ENCODE measurements at places on chromosomes 11 and 22. TPM values are rescaled to one million over a fixed set of nuclear protein-coding genes. Genes with fewer than 3 reads are reported as not detected.

GRCh38 chr22:35191412-35191811, 65.9 kb upstream of the HMGXB4 start:
- DNase-seq: peak; percentile 24

Gene RRAS2
- total RNA-seq: 72.7 TPM

DNA sequence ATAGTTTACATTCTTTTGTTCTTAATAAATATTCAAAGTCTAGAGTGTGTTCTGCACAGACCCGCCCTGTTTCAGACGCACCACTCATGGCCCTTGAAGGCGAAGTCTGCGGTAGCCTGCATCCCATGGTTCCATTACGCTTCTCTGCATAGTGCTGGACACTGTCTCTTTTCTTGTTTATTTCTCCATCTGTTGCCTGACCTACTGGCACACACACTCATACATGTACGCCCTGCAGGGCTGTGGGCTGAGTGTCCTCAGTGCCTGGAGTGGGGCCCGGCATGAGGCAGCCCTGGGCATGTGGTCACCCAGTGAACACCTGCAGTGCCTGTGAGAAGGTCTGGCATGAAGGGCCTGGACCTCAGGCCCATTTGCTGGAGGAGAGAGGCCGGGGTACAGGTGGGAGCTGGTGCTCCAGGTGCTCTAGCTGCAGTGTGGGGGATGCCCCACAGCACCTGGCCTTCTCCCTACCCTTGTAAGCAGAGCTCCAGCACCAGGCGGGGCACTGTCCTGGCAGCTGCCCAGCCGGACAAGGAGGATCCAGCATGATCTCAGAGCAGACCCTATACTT, 404.1 kb downstream of the TBC1D22A start:
- peak; percentile 75 for DNase-seq

Gene HTR3B
- total RNA-seq: not detected

GRCh38 chr11:14924318-14924717, 32.3 kb upstream of the CYP2R1 start:
- DNase-seq: no peak

Gene ESAM
- total RNA-seq: 84.0 TPM

Gene FBLN1
- total RNA-seq: 224 TPM

DNA sequence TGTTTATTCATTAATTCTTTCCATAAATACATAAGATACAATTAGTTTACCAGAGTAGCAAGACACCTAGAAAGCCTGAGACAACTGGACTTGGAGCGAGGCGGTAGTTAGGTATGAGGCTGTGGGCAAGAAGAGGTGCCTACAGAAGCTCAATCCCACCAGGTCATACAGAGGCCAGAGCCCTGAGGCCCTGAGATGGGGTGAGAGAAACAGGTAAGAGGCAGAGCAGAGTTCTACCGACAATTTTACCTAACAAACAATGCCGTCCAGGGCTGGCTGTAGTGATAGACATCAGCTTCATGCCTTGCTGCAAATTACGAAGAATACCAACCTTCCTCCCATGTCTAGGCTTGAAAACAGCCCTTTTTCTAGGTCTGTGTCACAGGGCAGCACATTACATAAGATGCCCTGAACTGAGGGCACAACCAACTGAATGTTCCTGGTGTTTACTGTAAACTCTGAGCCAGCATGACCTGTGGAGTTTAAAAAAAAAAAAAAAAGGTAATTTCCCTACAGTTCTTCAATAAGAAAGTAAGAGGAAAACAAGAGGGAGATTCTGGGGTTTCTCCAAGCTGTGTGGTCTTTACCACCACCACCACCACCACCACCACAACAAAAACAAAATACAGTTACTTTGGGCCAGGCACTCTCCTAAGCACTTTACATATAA, 105.8 kb downstream of the GAB2 start:
- no peak for DNase-seq

GRCh38 chr22:49015993-49016908, 811.4 kb downstream of the BRD1 start:
- peak; percentile 81 for DNase-seq

- no peak for DNase-seq
Measured at GRCh38 chr11:114566276-114566675, 6.6 kb upstream of the NXPE1 start.

DNA sequence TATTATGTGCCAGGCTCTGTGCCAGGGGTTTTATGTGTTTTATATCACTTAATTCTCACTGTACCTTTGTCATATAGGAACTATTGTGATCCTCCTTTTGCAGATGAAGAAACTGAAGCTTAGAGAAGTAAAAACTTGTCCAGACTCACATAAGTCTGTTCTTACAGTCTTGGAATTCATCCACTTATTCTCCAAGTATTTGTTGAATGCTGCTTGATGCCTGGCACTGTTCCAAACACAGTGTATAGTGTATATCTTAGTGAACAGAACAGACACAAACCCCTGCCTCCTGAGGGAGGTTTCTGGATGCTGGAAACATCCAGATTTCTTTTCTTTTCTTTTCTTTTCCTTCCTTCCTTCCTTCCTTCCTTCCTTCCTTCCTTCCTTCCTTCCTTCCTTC, 29.0 kb upstream of the FGF3 start:
- DNase-seq: no peak

Gene MS4A15
- not detected for total RNA-seq

DNA sequence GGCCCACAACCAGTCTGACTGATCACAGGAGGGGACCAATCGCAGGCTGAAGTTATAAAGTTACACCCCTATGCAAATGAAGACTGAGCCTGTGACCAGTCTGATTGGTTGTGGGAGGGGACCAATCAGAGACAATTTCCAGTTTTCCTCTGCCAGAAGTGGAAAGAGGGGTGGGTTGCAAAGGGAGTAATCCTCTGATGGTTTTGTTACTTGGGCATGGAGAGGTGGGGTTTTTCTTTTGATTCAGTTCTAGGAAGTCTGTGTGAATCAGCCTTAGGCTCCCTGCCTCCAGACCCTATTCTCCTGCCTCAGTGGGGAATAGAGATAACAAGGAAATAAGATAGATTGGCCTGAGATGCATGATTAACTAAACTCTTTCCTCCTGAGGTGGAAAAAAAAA, 9.9 kb downstream of the OR6M1 start:
- DNase-seq: no peak

Gene BTG4
- not detected for total RNA-seq

GRCh38 chr11:45428541-45429230, 142.5 kb upstream of the SYT13 start:
- no peak for DNase-seq

- DNase-seq: no peak
Measured at GRCh38 chr11:17878743-17879142, 134.1 kb downstream of the SERGEF start.

DNA sequence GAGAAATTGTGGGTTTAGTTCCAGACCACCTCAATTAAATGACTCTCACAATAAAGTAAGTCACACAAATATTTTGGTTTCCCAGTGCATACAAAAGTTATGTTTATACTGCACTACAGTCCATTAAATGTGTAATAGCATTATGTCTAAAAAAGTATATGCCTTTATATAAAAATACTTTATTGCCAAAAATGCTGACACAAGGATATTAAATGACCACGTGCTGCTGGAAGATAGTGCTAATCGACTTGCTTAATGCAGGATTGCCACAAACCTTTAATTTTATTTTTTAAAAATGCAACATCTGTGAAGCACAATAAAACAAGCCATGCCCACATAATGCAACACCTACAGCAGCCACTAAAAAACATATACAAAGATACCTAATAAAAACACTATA, 27.0 kb downstream of the OR5AK2 start:
- no peak for DNase-seq

DNA sequence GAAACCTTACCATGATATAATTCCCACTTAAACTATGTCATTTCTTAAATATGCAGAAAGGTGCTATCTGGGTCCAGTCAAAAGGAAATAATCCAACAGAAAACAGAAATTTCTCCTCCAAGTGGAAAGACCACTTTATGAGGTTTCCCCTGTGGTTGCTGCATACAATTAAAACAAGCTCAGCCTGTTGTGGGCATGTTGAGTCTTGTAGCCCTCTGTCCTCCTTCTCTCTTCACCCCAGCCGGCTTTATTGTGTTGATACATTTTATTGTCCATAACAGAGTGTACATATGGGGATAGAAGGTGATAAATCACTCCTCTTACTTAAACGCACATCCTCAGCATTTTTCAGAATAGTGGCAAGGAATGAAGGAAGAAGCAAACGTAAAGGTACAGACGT, 126.0 kb upstream of the MTNR1B start:
- no peak for DNase-seq

DNA sequence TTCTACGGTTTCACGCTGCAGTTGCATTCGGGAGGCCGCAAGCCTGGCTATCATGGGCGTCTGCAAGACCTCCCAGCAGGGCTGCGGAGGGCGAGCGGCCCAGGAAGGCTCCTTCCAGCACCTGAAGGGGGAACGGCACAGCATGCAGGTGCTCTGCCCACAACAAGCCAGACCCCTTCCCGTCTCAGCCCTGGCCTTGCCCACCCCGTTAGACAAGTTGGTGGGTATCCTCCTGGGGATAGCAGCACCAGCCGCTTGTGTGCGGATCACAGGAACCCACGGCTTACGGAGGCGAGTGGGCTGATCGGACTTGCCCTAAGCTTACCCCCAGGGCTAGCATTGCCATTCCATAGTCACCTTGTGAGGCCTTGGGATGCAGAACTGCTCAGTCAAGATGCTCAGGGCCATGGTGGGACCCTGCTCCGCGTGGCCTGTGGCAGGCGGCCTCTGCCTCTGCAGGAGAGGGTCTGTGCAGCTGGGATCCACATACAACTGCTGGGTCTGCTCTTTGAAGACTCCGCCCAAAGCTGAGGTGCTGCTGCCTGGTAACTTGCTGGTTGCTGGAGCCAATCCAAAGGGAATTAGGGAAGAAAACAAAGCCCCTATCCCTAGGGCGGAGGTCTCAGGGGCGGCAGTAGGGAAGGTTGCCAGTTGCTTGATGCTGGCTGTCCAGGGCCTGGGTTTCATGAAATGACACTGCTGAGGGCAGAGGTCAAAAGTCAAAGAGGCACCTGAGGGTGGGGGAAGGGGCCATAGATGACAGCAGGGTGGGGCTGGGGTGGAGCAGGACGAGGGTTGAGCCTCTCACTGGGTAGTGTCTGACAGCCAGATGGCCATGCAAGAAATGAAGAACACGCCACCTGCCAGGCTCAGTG, 1.4 kb upstream of the OSBPL5 start:
- DNase-seq: no peak

Gene APOL4
- total RNA-seq: 51.4 TPM

Gene CLP1
- total RNA-seq: 12.0 TPM

Gene DEFB131B
- total RNA-seq: not detected

GRCh38 chr11:103633068-103633788, 403.2 kb upstream of the DDI1 start:
- DNase-seq: no peak

- DNase-seq: peak; percentile 86
Measured at GRCh38 chr11:45659031-45659817, 6.2 kb downstream of the CHST1 start.

GRCh38 chr11:24872651-24873311, 375.9 kb downstream of the LUZP2 start:
- no peak for DNase-seq

DNA sequence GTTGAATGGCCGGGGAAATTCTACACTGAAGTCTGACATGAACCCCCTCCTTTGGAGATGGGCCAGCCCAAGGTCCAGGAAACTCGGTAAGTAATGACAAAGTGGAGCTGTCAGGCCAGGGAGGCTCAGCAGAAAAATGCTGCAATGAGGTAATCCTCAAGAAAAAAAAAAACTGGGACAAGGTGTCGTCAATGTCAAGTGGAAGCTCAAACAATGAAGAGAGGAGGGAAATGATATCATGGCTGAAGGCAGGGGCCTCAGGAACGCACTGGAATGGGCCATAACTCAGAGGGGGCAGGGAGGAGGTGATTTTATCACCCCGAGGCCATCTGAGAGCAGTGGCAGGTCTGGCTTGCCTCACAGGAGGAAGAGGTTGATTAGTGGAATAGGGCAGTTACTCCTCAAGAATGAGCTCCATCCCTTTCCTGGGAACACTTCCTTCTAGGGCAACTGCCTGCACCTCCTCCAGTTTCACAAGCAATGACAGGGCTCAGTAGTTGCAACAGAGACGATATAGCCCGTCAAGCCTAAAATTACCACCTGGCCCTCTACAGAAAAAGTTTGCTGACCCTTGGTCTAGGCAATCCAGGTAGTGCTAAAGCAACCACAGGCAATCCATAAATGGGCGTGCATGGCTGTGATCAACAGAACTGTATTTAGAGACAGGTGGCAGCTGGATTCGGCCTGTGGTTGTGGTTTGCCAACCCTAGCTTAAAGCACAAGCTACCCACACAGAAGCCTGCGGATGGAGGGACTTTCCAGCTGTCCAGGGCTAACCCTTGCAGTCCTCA, 65.2 kb downstream of the FBXO7 start:
- peak; percentile 67 for DNase-seq

- no peak for DNase-seq
Measured at GRCh38 chr11:70608568-70609470, 210.5 kb downstream of the CTTN start.
